NCI-H2081 (cell line): ENCODE measurements at places on chromosomes 5 and 9.
A peak's percentile ranks its signal among the peaks of the same experiment; 100 is the strongest.

DNA sequence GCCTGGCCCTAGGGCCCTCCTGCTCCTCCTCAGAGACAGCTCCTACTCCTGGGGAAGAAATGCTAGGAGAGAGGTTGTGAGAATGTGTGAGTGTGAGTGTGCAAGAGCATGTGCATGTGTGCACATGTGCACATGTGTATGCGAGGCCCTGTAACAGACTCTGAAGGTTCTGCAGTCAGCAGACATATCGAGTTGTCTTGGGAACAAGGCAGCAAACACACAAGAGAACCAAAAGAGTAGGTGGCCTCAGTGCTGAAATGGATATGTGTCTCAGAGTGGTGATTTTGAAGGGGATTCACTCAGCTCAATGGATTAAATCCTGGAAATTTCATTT is 50.5 kb downstream of the MVB12B start:
- DNase-seq: no peak

DNA sequence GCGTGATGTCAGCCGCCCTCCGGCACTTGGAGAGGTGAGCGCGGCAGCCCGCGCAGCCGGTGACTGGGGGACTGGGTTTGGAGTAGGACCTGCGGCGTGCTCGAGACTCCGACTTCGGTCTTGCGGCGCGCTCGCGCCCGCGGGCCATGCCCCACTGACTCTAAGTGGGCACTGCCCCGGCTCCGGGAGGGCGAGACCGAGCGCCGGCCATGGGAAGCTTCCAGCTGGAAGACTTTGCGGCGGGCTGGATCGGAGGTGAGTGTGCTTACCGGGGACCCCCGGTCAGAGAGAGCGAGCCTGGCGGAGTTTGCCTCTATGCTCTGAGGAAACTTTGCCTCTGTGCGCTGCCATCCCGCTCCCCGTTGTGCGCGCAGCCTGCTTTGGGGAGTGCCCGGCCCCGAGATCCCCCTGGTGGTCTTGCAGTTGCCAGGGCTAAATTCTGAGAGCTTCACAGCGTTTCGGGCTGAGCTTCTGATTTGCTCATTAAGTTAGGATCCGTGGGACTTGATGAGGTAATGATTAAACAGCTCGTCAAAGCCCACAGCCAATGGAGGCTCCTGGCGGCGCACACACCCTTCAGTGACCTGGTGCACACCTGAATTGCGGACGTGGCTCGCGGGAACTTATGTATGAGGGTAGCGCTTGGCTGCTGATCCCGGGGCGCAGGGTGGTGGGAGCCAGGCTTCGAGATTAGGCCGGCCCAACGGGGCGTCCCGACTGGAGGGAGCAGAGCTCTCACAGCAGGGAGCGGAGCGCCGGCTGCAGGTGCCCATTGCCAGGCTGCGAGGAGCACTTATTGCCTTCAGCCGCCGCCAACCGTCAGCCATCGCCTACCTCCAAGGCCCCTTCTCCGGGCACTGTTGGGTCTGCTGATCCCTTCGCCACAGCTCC is at the start of gene SLC25A48:
SLC25A48 (plus strand) TSS at position 25 of the 891 bp plus-strand sequence; CDS start at position 210, 185 bp downstream.
- DNase-seq: peak; percentile 68

- peak; percentile 92 for DNase-seq
Measured at GRCh38 chr9:111955048-111955447, 58.4 kb downstream of the UGCG start.

DNA sequence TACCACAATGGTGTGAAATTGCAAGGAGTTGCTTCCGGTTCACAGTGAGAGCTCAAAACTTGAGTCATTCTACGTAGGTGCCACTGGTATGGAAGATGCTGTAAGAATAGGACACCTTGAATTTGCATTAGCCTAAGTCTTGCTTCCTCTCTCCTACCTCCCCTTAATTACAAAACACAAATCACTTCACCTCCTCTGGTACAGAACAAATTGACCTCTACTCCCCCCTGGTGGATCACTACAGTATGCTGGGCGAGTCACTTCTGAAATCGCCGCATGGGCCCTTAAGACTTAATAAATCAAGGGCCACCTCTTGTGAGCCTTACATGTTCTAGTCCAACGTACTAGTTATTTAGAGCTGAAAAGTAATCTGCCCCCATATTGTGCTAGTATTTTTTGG is 145.3 kb upstream of the SMARCA2 start:
- no peak for DNase-seq

DNA sequence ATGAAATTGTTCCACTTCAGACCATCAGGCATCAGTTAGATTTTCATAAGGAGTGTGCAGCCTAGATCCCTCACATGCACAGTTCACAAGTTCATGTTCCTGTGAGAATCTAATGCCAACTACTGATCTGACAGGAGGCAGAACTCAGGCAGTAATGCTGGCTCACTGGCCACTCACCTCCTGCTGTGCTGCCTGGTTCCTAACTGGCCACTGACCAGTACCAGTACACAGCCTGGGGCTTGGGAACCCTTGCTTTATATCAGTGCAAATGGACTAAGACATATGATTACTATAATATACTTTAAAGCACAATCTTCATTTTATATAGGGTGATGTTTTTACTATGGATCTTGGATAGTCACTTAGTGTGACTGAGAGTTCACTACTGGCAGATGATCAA is 259.2 kb downstream of the SLCO4C1 start:
- no peak for DNase-seq

GRCh38 chr9:1995084-1995483 is 20.1 kb upstream of the SMARCA2 start:
- DNase-seq: no peak

DNA sequence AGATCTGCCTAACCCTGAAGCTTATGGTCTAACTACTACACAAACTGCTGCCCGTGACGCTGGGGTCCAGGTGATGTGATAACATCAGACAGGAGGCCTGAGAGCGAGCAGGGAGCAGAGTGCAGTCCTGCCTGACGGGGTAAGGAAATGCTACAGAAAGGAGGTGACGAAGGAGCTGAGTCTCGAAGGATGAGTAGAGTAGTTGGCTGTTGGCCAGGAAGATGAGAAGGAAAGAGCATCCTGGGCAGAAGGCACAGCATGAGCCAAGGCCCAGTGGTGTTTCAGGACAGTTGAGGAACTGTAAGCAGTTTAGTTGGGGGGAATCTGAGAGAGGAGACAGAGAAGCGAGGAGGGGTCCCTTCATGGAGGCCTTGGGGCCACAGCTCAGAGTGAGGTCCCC is 136.0 kb upstream of the TBC1D2 start:
- DNase-seq: no peak
